ENCODE measurements at places on chromosomes 3 and 15.

- no peak for DNase-seq
Observed at GRCh38 chr3:194205675-194206133, 69.8 kb downstream of the HES1 start.

DNA sequence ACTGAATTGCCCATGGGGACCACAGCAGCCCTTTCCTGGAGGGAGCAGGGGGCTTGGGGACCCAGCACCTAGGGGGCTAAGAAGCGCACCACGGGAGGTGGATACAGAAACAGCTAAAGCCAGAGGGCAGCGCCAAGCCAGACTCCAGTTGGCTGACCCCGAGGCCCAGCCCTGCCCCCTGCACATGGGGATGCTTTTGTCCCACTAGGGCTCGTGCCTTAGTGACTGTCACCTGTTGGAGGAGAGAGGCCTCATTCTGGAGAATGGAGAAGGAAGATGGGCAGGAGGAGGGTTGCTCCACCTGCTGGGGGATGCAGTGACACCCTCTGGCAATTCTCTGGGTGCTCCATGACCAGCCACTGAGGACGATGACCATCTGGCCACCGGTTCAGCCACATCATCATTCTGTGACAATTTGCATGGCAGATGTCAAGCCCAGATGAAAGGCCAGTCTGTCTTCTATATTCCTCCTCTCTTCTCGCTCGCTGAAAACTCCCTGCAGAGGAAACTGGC lies 167.8 kb upstream of the TLE3 start:
- DNase-seq: no peak

- peak; percentile 67 for DNase-seq
Observed at GRCh38 chr15:39488516-39488915, 92.4 kb upstream of the THBS1 start.

GRCh38 chr3:23796518-23796917 lies 9.2 kb upstream of the UBE2E1 start:
- DNase-seq: no peak

DNA sequence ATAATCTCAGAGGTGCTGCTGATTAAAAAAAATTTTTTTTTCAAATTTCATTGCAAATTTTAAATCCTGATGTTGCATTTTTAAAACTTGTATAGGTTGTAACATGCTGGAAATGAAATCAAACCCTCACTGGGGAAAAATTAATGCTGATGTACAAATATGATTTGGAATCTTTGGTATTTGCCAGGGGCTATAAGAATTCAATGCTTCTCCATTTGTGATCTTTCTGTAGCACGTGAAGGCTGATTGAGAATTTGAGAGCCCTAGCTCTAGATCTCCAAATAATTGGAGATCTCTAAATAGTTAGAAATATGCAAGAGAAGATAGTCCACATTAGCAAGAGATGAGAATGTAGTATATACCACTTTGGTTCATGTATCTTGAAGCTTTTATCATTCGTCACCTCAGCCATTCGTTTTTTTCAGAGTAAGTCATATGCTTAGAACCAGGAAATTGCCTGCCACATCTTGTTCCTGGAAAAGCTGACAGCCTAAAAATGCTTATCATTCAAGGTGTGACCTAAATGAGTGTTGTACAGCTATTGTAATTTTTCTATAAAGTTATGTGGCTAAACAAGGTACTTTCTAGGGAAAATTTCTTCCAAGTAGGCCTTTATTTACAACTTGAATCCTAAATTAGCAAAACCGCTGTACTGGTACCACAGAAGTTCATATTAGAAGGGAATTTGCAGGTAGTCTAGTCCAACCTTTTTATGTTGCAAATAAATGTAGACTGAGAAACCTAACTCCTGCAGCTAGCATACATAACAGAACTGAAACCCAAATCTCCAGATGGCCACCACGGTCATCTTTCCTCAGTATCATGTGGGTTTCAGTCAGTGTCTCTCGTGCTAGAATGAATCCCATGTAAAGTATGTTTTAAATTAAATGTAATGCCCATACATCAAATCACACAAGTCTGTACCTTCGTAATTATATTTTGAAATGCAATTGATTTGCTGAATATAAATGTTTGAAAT lies 48.5 kb downstream of the FNDC3B start:
- no peak for DNase-seq

DNA sequence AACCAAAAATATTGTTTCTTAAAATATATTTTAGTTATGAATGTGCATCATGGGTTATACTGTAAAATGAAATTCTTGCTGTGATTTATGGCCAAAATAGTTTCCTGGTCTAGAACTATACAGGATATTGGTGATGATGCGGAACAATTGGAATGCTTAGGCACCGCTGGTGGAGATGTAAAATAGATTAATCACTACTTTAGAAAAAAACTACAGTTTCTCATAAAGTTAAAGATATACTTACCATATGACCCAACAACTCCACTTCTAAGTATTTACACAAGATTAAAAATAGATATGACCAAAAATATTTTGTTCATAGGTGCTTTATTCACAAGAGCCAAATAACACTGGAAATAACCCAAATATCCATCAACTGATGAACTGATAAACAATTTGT lies 126.7 kb downstream of the TUSC7 start:
- no peak for DNase-seq

- DNase-seq: no peak
Observed at GRCh38 chr3:14379843-14380242, 22.6 kb upstream of the SLC6A6 start.

DNA sequence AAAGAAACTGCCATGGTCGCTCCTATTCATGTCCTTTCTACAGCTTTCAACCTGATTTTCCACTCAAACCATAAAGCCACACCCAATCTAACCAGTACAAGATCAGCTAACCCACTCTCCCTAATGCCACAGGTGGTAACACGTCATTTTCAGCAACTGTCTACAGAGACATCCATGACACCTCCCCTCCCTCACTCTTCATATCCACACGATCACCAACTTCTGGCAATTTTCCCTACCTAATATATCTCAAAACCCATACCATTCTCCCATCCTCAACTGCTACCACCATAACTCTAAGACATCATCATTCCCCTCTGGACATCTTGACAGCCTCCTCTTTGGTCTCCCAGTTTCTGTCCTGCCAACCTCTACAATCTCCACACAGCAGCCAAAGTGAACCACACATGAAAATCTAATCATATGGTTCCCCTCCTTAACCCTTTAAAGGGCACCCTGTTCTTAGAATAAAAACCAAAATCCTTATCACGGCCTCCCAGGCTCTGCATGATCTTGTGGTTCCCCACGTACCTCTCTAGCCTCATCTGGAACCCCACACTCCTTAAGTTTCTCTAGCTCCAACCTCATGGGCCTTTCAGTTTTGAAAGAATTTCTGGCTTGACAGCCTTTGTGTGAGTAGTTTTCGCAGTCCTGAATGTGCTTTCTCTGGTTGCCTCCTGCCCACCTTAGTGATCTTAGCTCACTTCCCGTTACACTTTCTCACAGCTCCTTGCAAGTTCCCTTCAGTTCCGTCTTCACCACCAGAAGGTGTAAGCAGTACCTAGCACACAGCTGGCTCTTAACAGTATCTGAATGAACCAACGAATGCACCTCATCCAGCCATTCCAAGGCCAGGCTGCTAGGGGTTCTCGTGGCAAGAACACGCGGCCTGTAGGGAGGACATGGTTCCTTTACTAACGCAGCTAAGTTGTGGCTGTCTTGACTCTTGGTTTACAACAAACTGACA lies 33.4 kb downstream of the SPINK8 start:
- DNase-seq: no peak

- no peak for DNase-seq
Observed at GRCh38 chr3:70615286-70615685, 302.8 kb upstream of the MDFIC2 start.

GRCh38 chr3:72095521-72095920 lies 310.6 kb upstream of the PROK2 start:
- DNase-seq: no peak

DNA sequence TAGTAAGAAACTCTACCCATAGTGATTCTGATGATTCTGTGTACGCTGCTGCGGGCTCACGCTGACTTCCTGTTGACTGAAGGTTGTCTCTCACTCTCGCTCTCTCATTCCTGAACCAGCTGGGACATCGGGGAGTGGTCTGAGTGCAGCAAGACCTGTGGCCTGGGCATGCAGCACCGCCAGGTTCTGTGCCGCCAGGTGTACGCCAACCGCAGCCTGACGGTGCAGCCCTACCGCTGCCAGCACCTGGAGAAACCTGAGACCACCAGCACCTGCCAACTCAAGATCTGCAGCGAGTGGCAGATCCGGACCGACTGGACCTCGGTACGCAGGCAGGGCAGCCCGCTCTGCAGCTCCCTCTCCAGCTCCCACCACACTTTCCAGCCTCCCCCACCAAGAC lies 63.6 kb upstream of the NR2E3 start:
- DNase-seq: no peak

DNA sequence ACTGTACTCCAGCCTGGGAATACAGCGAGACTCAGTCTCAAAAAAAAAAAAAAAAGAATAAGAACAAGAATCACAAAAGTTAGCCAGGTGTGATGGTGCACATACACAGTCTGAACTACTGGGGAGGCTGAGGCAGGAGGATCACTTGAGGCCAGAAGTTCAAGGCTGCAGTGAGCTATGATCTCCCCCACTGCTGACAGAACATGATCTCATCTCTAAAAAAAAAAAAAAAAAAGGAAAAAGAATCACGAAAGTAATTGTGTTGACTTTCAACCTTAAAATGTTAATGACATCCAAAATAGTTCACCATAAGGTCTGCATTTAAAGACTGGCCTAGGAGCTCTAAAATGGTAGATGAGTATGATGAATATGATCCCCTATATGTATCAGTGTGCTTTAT lies 68.0 kb upstream of the MAP4 start:
- no peak for DNase-seq

DNA sequence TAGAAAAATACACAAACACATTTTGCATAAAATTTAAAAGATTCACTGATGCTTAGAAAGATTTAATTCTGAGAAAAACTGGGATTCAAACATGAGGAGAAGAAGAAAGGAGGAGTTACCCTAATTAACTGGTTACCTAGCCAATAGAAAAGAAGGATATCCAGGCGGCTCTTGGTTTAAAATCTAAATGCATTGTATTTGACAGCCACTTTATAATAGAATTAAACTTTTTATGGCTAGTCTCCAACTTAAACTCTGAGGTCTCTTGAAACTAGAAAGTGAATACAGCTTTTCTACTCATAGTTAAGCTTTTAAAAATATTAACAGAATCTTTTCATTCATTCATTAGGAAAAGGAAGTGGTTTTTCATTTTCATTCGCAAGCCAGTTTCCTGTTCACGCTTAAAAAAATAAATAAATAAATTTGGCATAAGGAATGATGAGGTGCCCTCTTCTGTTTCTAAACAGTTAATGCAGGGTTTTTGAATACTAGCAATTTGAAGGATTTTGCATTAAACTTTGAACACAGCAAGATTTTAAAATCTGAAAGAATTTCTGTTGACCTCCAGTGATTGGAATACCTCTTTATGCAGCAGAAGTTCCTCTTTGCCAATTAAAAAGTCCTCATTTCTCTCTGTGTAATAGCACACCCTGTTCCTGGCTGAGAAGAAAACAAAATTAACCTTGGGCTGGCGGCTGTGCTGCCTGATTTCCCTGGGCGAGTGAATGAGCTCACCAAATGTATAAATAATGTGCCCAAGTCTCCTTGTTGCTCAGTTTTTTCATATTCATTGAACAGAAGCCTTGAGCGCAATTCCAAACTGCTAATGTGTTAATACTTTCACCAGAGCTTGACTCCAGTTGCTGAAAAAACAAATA lies 105.1 kb downstream of the ZMAT3 start:
- no peak for DNase-seq

DNA sequence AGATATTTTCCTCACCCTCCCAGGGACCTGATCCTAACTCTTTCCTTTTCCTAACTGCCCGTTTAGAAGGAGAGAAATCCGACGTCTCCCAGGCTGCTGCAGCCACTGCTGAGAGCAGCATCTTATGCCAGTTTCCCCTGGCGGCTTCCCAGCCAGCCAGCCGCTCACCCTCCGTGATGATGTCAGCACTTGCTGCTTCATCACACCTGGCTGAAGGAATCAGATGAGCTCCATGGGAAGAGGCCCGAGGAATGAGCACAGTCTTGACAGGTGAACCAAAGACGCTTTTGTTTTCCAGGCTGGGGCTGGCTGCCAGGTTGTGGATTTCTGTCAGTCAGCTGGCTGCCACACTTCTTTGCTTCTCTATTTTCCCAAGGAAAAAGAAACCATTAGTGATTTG lies 445.1 kb upstream of the RBMS3 start:
- no peak for DNase-seq

GRCh38 chr3:194235160-194235559 lies 99.2 kb downstream of the HES1 start:
- DNase-seq: no peak

GRCh38 chr3:170826047-170826446 lies 43.9 kb downstream of the RPL22L1 start:
- no peak for DNase-seq

- no peak for DNase-seq
Observed at GRCh38 chr15:93118904-93119303, 29.9 kb upstream of the RGMA start.

GRCh38 chr3:138718849-138719248 lies 110.3 kb downstream of the FAIM start:
- DNase-seq: no peak

- peak; percentile 13 for DNase-seq
Observed at GRCh38 chr15:66496951-66497501, 536 bp downstream of the SNAPC5 start.

- DNase-seq: no peak
Observed at GRCh38 chr3:10517627-10518026, 12.2 kb upstream of the ATP2B2 start.

- DNase-seq: no peak
Observed at GRCh38 chr3:70517124-70517890, 204.9 kb upstream of the MDFIC2 start.

- no peak for DNase-seq
Observed at GRCh38 chr3:37673401-37673800, 188.3 kb upstream of the CTDSPL start.

- no peak for DNase-seq
Observed at GRCh38 chr3:78838362-78838761, 929.4 kb downstream of the ROBO1 start.

DNA sequence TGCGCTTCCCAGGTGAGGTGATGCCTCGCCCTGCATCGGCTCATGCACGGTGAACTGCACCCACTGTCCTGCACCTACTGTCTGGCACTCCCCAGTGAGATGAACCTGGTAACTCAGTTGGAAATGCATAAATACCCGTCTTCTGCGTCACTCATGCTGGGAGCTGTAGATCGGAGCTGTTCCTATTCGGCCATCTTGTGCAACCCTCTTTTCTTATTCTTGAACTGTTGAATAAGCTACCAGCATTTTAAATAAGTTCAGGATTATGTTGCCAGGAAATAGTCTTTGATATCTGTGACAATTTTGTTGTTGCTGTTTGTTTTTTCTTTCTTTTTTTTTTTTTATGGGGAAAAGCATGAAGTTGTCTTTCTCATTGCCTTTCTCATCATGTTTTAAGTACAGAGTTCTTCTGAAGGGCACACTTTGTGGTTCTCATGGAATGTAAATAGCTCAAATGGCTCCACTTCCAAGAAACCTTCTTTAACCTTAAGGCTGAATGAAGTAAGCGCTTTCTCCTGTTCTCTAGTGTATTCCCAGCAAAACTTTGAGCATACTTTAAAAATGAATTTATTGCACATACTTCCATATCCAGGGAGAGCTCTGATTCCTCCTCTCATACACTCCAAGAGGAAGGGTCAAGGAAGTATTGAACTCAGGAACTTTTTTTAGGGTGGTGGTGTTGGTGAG lies 468.0 kb upstream of the TBL1XR1 start:
- DNase-seq: no peak

- no peak for DNase-seq
Observed at GRCh38 chr3:52302426-52303145, 13.5 kb upstream of the DNAH1 start.

- no peak for DNase-seq
Observed at GRCh38 chr15:80201256-80202015, 48.6 kb downstream of the FAH start.
